ENCODE measurements at places on chromosomes 2 and 18. TPM values are rescaled to one million over a fixed set of nuclear protein-coding genes. Genes with fewer than 3 reads are reported as not detected.

GRCh38 chr2:70380621-70381020 is 78.8 kb upstream of the FAM136A start:
- DNase-seq, result no peak

POTEI gene
- total RNA-seq, result 1.8 TPM

DNA sequence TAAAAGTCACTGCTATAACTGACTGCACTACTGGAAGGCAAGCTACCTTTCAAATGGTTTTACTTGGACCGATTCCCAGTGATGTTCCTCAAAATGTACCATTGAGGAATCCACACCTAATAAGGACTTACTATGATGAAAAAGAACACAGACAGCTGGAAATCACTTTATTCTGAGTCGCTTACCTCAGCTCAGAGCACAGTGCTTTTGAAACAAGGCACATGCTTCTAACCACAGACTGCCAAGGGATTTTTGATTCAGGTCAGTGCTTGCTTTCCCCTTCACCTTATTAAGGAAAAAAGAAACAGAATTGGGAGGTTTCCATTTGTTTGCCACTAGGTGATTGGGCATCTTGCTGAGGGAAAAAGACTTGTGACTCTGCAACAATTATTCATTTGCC is 707.5 kb upstream of the FSHR start:
- DNase-seq, result no peak

- DNase-seq, result no peak
These were observed 32.2 kb downstream of the FAM178B start for GRCh38 chr2:96954011-96954846.

DNA sequence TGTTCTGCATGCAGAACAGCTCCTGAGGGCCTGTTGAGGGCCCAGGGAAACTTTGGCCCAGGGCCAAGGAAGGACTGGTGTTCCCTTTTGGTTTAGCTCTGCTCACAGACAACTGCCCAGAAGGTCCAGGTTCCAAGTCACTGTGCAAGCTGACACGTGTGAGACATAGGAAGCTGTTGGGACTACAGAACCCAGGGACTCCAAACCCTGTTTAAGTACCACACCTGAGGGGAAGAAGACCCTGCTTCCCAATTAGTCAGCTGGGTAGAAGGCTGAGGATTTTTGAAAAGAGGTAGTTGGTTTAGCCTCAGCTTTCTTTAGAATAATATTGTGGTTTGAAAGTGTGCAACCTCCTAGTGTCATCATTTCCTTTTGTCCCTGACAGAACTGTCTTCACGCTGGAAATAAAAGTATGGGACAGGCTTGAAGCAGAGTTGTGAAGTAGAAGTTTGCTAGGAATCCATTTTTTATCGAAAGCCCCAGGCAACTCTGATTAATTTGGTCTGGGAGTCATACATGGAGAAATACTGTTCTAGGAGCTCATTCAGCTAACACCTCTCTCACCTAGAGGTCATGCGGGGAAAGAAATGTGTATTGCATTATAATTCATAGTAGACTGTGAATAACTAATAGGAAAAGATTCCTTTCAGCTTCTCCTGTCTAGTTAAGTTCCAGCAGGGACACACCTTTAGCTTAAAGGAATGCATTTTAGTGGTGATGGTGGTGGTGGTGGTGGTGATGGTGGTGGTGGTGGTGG is 19.9 kb upstream of the IL1RL1 start:
- no peak for DNase-seq

DNA sequence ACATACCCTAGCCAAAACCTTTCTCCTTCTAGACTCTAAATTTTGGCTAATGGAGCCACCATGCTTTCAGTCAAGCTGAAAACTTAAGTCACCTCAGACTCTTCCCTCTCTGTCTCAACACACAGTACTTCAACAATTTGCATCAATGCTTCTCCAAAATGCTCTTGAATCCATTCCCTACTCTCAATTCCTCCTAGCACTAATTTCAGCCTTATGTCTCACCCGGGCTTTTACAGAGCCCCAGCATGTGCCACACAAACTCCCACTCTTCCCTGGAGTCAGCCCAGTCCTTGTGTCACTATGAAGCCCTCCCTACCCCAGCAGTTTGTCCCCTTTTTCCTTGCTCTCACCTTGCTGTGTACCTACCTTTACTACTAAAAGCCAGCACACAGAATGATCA is 38.7 kb downstream of the AAK1 start:
- no peak for DNase-seq

Measured in neural progenitor cell (in vitro differentiated cells).